Kidney capillary endothelial cell (primary cell): ENCODE measurements at places on chromosomes 3 and 15.

DNA sequence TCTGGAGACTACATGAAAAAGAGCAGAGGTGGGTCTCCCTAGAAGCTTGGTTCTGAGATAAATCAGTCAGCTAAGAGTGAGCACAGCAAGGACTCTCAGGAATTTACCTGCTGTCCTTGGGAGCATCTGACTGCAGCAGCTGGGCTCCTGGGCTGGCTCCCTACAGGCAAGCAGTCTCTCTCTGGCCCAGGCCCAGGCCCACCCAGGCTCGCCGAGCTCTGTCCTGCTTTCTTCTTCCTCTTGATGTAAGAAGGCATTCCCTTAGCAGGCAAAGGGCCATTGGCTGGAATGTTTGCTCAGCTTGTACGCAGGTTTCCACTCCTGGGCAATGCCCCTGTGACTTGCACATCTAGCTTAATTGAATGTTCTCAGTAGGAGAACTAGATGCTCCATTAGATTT lies 4.3 kb upstream of the RBP2 start:
- no peak for DNase-seq

GRCh38 chr3:36701249-36701572 lies 63.1 kb downstream of the DCLK3 start:
- no peak for DNase-seq

- no peak for DNase-seq
Measured at GRCh38 chr3:78634316-78634715, 1133.5 kb downstream of the ROBO1 start.

DNA sequence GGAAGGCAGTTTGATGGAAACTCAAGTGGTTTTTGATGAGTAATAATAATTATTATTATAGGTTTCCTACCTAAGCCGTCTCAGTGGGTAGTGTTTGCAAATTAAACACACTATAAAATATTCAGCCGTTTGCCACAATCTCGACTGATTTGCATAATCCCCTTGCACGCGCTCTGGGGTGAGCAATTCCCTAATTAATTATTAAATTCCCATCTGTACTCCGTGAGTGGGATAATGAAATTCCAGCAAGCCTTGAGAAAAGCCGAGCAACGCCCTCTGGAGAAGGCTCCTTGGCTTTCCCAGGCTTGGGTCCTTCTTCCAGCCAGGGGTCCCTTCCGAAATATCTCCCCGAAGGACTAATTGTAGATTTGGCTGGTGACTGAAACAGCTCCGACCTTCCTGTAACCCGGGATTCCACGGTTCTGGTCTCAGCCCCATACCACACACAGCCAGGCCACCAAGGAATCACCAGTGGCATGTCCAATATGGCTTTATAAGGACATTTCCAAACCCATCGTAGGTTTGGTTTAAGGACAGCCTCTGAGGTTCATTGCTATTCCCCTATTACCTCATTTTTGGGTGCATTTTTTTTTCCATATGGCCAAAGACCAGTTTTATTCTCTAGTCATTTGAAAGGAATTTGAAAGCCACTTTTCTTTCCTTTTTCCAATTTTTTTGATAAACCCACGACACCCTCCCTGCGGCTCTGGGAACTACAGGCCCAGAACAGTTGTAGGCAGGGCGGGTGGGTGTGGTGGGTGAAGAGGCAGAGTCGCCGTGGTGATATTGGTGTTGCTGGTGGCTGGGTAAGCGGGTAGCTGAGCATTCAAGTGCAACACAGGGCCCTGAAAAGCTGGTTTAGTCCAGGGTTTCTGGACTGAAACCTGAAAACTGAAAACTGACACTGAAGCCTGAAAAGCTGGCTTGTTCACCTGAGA lies 33.2 kb upstream of the RGMA start:
- DNase-seq = no peak

DNA sequence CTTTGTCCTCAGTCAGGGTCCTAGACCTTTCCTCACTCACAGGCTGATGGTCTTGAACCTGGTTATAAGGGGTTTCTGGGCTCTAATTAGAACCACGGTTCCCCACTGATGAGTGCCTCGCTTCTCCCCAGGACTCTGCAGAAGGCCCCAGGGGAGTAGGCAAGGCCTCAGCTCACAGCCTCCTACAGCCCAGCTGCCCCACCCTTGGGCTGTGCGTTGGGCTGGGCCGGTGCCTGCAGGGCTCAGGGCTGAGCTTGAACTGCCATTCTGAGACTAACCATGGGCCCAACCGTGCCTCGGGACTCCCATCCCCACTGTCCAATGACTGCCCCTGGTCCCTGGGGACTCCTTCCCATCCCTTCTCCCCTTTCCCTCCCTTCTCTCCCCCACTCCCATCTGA lies 25.6 kb downstream of the CLEC3B start:
- DNase-seq = no peak

DNA sequence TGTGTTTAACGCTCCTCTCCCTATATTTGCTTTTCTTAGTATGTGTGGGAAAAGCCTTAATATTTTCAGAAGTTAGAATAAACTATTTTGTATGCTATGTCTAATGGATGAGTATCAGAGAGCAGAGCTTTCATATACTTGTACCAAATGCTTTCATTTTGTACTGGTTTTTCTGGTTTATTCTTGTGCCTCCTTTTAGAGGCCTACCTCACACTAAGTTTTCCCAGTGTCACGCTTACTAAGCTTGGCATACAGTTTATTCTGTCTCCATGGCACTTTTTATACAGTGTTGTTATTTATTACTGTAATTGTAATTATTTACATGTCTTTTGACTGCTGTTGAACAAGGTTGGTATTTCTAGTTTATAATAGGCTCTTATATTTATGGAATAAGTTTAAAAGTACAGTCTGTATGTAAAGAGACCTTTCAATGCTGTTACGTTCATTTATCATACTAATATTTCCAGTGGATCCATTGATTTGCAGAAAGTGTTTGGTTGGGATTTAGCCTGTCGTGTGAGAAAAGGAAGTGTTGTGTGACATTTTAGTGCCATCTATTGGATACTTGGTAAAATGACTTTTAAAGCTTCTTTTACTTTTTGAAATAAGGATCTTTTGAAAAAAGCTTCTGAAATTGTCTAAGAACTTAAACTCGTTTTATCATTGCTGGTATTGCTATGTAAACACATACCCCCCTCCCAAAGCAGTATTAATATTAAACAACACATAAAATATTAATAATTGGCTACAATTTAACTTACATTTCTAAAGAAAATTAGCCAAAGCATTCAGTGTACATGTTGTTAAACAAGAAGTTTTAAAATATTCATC lies 5.2 kb upstream of the EBLN2 start:
- peak; percentile 36 for DNase-seq

- no peak for DNase-seq
Measured at GRCh38 chr3:181336597-181336996, 347.1 kb upstream of the DNAJC19 start.

DNA sequence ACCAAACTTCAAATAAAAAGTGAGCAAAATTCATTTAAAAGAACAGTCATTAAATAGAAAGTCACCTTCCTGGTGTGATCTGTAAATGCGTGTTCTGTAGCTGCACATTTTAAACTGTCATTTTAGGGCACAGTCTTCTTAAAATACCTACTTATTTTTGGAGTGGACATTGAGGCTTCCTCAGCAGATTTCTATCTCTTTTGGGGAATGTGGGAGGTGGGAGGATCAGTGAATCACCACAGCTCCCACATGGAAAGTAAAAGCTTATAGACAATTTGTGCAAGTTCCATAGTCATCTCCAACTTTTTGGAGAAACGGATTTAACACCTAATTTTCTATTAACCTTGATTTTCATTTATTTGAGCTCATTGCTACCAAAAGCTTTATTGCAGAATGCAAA lies 21.0 kb upstream of the MOBP start:
- DNase-seq = no peak

DNA sequence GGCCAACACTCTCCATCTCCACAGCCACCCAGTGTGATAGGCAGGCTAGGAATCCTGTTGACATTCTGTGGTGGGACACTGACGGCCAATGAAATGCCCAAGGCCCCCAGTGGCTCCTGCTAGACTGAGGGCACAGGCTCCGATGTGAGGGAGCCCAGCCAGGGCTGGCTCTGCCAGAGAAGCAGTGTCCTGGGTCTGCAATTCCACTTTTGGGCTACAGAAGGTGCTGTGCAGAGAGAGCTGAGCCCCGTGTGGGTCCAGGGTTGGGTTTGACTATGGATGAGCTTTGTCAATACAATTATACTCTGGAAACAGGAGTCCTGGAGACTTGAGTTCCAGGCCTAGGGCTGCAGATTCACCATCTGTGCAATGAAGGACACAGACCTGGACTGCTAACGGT lies 55.7 kb upstream of the TMEM115 start:
- DNase-seq = no peak

DNA sequence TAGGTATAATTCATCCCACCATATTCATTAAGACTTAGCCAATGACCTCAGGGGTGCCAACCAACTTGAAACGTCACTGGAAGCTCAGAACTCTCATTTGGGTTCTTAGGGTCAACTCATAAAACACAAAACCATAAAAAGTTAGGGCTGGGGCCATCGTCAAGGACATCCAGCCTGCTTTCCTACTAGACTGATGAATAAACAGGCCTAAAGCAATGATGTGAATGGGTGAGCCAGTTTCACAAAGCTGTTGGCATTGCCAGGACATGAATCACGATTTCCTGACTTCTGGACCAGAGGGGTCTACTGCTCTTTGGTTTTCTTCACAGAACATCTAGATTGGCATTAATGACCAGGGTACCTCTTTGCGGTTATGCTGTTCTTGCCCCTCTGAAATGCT lies 64.7 kb downstream of the EOMES start:
- peak; percentile 56 for DNase-seq
